ENCODE measurements at places on chromosomes 5 and 9.

GRCh38 chr9:70873506-70873905 is 247.9 kb downstream of the TRPM3 start:
- DNase-seq: no peak

DNA sequence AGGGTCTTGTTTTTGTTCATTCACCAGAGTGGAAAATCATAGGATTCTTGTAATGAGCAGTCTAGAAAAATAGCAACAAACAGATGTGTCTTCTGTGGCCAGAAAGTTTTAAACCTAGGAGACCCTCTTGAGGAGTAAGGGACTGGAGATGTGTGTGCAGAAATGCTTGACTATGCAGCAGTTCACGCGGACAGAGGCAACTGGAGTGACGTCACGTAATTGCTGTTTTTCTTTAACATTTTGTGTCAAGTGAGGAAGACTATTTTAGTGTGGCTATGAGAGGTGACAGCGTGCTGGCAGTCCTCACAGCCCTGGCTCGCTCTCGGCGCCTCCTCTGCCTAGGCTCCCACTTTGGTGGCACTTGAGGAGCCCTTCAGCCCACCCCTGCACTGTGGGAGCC is 163.1 kb upstream of the PTCH1 start:
- no peak for DNase-seq

- DNase-seq: no peak
These were observed 488.1 kb upstream of the ADAMTS16 start for GRCh38 chr5:4651806-4652565.

- DNase-seq: no peak
These were observed 6.1 kb downstream of the NOTCH1 start for GRCh38 chr9:136539427-136540421.

DNA sequence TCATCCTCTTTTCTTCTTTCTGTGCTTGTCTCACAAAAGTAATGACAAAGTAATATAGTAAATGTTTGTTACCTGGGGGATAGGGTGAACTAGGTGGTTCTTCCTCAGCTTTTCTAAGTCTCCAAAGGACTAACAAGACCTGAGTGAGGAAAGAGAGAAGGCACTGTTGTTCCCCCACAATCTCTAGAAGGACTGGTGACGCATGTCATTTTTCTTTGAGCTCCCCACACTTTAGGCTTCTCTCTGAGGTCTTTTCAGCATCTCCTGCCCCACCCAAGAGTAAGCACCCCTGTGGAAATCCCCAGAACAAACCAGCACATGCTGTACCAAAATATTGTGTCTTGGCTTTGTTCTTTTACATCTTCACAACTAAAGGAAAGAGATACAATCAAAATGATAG is 2.4 kb upstream of the IL7R start:
- DNase-seq: no peak

GRCh38 chr9:124764774-124765438 is 6.2 kb downstream of the NR6A1 start:
- no peak for DNase-seq

DNA sequence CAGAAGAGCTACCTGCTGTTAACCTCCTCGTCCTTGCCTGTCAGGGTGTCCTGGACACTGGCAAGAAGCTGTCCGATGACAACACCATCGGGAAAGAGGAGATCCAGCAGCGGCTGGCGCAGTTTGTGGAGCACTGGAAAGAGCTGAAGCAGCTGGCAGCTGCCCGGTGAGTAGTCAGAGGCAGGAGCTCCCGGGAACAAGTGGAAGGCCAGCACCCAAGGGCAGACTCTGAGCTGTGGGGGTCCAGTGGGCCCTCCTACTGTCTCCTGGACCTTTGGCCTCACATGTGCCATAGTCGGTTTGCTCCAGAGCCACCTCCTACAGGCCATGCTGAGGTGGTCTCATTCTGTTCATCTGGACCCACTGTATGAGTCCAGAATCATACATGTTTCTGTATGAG is 38.7 kb downstream of the DYNC2I2 start:
- DNase-seq: no peak

DNA sequence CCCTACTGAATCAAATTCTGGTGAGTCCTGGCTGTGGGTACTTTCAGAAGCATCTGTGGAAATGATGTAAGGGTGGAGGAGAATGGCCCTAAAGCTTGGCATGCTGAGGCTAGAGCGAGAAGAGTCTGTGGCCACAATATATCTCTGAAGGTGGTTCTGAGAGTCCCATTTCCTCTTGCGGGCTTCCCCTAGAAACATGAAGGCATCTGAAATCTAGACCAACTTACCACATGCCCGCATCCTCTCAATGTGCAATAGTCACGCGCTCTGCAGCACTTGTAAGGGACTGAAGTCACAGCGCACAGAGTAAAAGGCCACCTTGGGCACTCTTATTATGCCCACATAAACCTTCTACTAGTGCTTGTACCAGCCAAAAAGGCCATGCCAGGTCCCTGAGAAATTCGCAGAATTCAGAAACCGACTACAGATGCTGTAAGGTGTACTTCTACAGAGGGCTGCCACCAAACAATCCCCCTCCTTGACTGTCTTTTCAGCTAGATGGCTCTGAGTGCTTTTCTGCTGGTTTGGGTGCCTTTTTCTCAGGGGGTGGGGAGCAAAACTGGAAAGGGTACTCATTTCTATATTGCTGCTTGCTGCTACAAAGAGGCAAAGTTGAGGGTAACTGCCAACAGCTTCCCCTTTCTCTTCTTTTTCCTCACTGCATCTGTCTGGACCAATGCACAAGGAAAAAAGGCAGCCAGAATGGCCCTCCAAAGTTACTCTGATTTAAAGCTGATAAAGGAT is 107.3 kb downstream of the ZDHHC21 start:
- no peak for DNase-seq

- no peak for DNase-seq
These were observed 400.9 kb downstream of the RAB3C start for GRCh38 chr5:58983526-58984452.

- DNase-seq: no peak
These were observed 58.2 kb downstream of the GTF3C4 start for GRCh38 chr9:132728497-132728896.

DNA sequence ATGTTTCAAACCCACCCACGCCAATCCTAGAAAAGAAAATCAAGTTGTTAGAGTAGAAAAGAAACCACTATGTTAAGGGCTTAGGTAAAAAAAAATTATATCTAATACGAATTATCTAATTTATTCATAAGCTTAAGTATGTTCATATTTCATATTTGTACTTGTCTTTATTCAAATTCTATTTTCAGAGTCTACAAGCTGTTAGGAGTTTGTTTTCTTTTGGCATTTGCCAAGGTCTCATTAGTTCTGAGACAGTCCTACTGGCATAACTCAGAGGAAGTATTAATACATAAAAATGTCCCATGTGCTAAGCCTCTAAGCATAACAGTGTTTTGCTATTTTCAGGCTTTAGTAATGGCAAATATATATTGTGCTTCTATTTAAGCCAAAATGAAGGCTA is 57.6 kb downstream of the STARD4 start:
- no peak for DNase-seq

DNA sequence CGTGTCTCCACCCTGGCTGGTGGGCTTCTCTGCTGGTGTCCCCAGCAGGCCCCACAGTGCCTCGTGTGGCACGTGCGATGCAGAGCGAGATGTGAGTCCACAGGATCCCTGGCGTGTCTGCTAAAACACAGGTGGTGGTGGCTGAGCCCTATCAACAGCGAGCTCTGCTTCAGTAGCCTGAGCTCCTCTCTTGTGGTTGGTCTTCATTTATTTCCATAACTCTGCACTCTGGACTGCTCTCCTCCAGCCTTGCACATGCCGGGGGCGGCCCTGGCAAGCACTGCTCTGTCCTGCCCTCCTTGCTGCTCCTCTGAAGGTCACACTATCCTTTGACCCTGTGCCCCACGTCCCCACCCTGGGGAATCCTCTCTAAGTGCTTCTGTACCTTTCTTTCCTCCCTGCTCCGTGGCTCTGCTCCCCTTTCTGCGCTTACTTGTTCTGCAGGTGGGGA is 59.2 kb downstream of the NSUN2 start:
- DNase-seq: no peak

DNA sequence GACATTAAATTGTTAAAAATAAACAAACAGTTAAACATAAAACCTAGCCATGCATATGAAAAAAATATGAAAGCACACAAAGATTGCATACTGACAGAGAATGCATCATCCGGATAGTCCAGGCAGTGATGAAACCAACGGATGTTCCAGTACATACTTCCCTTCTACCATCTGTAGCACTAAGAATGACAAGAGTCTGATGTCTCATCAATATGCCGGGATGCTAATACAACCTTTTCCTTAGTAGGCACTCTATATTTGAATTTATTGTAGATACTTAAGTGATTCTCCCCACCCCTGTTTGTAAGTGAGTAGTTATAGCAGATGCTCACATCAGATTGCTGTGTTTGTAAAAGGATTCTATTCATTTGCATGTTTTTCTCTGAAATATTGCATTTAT is 571.2 kb upstream of the WWC1 start:
- peak; percentile 30 for DNase-seq

DNA sequence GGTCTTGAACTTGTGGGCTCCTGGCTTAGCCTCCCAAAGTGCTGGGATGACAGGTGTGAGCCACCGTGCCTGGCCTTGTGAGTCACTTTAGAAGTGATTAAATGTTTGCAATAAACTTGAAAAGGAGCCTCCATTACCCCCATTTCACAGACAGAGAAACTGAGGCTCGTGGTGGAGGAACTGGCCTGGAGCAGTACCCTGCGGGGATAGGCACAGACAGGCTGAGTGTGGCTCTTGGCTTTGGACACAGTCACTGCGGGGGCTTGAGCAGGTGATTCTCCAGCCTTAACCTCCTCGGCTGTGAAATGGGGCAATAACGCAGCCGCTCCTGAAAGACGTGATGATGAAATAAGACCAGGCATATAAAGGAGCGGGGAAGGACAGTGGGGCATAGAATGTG is 40.9 kb upstream of the IER5L start:
- no peak for DNase-seq

DNA sequence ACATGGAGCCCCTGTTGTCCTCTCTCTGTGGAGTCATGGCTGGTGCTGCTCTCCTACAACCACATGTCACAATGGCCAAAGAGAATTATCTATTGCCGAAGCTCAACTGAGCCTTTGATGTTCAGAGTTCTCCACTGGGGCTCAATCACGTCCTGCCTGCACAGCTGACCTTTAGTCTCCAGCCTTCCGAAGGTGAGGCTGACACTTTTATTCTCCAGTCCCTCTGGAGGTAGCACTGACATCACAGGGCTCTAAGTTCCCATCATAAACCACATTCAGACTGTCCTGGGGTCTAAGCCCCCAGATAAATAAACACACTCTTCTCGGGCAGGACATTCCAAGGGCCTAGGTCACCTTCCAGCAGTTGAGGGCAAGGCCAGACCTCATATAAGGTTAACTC is 23.4 kb downstream of the ADCY2 start:
- DNase-seq: no peak

DNA sequence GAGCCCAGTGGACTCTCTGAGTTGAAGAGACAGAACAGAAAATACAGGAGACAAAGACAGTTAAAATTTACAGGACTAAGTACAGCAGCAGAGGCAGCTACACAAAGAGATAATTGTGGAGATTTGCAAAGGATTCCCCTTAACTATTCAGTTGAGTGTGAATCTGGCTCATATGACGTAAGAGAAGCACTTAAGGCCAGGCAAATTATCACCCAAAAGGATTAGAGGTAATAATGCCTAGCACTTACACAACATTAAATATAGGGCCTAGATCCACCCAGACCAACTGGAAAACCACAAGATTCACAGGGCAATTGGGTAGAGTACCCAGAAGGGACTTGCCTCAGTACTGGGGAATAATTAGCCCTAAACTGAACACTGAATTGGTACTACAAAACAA is 41.3 kb downstream of the ADAMTS6 start:
- DNase-seq: no peak

DNA sequence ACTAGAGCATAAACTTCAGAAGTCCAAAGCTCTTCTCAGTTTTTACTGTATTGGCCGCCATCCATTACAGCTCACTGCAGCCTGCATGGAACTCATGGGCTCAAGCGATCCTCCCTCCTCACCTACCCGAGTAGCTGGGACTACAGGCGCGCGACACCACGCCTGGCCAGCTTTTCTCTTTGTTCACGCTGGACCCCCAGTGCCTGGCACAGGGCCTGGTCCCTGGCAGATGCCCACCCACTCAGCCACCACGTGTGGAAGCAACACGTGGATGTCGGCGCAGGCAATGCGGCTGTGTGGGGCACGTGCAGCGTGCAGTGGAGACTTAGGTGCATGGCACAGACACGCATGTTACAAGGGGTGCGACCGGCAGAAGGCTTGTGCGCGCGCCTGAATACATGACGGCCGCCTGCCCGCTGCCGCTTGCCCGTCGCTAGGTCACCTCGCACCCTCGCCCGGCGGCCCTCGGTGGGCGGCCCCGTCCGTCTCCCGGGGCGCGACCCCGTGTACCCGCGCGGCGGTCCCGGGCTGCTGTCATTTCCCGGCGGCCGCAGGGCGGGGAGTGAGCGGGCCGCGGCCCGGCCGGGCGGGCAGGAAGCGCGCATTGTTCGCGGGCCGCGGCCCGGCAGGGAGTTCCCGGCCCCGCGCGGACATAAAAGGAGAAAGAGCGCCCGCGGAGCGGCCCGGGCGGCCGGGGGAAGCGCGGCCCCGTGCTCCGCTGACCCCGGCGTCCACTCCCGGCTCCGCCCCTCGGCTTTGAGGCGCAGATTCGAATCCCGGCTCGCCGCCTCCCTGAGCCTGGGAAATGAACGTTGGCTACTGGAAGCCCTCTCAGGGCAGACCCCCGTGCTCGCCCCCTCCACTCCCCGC is 24.1 kb upstream of the PTGS1 start:
- DNase-seq: no peak

- DNase-seq: no peak
These were observed 5.1 kb upstream of the TERT start for GRCh38 chr5:1299961-1300360.

DNA sequence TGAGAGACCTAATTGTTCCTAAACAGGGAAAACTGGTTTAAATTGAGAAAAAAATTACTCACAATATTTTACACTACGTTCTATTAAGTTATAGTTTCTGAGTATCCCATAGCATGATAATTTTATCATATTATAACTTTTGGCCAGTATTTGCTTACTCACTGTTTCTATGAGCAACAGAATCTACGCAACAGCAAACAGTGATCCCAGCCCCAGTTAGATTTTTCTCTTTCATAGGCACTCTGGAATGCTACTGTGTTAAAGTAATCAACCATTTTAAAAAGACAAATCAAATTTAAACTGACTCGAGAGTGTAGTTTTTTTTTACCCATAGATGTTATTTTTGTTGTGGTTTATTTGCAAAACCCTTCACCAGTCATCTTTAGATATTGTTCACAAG is 107.2 kb downstream of the XRCC4 start:
- no peak for DNase-seq
